Skin of body (tissue), 3 donors: ENCODE measurements at places on chromosomes 11 and 22.

GRCh38 chr22:49006207-49007012, 821.3 kb downstream of the BRD1 start:
- no peak for DNase-seq

- DNase-seq, result no peak
Measured at GRCh38 chr11:1983601-1983961, 14.1 kb downstream of the H19 start.

- DNase-seq, result no peak
Measured at GRCh38 chr11:63243533-63243932, at the start of gene SLC22A25. TSS of gene SLC22A25 (minus strand) at chr11:63243599. CDS start at chr11:63229652, 13,947 bp downstream.

- peak; percentile 32 for DNase-seq
Measured at GRCh38 chr11:27350511-27350910, 12.5 kb downstream of the CCDC34 start.
